NCI-H774 (cell line): ENCODE measurements at places on chromosomes 4 and X.

DNA sequence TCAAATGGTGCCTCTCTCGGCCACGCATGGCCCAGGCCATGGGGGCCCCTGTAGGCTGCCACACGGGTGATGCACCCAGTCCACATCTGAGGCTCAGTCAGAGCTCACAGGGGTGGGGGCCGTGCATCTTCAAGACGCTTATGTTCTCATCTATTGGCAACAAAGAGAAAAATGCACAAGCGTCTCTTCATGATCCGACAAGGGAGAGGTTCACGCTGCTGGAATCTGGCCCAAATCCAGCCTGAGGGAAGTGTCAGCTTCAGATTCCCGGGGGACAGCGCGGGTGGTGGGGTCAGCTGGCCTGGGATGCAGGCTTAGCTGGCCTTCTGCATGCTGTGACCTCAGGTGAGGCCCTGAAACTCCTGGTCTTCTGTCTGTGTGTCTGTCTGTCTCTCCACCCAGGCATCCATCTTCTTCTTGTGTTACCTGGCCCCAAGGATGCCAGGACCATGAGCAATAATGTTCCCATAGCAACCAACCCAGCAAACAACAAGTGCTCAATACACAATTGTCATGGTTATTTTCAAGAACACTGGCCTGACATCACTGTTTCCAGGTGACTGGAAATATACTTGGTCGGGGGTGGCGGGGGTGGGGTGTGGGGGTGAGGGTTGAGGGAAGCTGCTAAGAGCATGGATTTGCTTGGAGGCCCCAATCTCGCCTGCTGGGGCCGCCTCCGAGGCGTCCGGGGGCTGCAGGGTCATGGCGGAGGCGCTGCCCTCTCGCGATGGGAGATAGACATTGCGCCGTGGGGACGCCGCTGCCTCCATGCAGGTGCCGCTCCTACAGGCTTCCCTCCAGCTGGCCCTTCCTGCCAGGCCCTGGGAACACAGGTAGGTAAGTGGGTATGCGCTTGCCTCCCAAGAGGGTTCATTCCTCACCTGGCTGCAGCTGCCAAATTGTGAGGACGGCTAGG lies 48.3 kb downstream of the ABLIM2 start:
- no peak for DNase-seq

DNA sequence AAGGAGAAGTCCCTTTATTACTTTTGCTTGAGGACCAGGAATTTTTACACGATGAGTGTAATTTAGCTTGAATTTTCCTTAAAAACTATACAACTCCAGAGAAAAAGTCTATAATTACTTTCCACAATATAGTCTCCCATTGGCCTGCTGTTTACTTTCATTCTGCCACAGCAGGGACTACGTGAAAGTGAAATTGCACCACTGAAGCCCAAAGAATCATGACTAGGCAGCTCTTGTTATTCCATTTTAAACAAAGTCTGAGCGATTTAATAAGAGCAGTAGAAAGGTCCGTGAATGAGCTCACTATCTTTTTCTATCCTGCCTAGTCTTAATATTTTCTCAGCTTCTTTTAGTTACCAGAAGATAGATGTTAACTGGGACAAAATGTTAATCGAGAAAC lies 68.6 kb downstream of the ADGRG4 start:
- no peak for DNase-seq

DNA sequence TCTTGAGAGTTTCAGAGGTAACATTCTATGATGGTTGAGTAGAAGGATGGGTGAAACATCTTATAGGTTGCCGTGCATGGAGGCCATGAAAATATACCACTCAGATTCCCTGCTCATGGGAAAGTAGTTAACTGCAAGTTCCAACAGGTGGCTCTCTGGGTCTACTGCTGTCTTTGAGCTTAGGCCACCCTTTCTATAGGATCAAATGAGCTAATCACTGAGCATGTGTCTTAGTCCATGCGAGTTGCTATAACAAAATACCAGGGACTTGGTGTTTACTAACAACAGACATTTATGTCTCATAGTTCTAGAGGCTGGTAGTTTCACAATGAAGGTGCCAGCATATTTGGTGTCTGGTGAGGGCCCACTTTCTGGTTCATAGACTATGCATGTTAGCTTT lies 144.8 kb upstream of the UNC5C start:
- DNase-seq: no peak

DNA sequence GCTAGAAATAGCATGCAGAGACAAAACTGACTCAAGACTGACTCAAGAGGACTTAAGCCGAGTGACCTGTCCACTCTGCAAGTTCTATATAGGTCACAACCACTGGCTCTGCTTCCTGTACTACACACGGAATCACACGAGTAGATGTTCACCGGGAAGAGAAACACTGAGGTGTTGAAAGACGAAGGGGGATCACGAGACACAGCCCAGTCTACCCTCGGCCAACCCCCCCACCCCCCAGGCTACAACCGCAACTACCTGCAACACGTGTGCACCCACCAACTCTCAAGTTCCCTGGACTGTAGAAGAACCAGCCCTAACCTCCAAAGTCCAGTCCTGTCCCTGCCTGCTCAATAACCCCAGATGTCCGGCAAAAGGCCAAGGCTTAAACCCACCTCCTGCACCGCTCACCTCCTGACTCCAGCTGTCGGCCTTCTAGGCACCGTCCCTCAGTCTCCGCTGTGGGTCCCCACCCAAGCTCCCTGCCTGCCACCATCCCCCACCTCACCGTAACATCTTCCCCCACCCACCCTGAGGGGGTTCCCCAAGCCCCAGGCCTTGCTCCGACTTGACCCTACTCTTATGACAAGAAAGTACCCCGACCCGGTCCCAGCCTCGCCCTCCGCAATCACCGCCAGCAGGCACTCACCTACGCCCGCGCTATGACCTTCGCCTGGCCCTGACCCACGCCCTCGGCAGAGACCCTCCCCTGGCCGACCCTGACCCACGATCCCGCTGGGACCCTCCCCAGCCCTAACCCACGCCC lies 739 bp downstream of the GAK start:
- DNase-seq: no peak

GRCh38 chrX:153844509-153845082 lies 14.3 kb upstream of the PDZD4 start:
- DNase-seq: no peak

DNA sequence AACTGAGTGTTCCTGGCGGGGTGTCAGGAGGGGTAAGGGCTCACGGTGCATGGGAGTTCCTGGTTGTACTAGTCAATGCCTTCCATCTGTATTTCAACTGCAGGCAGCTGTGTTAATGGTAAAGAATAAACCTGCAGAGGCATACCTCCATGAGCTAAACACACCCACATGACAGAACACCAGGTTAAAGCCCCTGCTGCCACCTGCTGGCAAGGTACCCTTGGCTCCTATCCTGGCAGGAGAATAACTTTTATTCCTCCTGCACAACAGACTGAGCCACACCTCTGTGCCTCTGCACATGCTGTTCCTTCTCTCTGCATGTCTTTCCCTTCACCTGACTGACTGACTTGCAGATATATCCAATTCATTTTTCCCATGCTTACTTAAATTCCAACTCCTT lies 11.1 kb downstream of the ITIH6 start:
- DNase-seq: no peak

GRCh38 chr4:10606483-10607155 lies 77.9 kb downstream of the CLNK start:
- no peak for DNase-seq

GRCh38 chrX:109954955-109955354 lies 48.0 kb upstream of the TMEM164 start:
- DNase-seq: no peak

DNA sequence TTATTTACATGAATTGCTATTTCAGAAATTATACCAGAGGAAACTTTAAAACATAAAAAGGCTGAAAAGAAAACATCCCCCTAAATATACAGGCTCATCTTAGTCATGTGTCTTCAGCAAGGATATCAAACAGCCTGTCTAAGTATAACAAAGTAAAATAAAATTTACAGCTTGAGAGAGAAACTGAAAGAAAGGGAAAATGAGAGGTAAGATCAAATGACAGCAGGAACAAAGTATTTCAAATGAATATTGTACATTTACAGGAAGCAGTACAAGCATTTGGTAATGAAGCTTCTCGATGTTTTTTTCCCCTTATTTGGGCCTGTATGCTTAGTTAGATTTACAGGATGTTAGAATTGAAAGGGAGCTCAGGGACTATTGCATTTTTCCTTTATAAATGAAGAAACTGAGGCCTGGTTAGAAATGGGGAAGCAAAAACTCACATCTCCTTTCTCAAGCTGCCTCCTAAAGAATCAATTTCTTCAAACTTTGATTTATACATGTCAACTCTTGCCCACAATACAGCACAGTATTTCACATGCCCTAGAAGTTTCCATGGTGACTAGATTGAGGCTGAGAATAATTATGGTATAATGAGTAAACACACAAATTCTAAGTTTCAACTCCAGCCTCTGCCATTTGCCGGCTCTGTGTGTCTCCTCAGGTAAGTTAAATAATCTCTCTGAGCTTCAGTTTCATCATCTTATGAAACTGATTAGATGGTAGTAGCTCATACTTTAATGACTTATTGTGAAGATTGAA lies 29.3 kb downstream of the DAPP1 start:
- DNase-seq: no peak

DNA sequence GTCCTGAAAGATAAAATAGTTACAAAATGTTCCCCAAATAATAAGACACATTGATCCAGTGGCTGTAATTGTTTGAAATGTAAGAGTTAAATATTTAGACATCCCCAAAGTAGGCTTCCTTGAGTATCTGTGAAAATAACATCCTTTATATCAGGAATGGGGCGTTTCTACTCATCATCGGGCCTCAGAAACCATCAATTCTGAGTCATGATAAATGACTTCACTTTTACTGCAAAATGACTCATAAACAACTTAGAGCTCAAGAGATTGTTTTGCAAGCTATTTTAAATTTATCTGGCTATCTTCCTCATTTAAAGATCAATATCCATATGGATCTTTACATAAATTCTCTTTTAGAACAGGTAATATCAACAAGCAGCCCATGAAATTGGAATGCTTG lies 369.4 kb upstream of the CNKSR2 start:
- no peak for DNase-seq
